Esophagus muscularis mucosa (tissue), 4 donors: ENCODE measurements at places on chromosomes 5 and 9. TPM values are rescaled to one million over a fixed set of nuclear protein-coding genes. Genes with fewer than 3 reads are reported as not detected.
A peak's percentile ranks its signal among the peaks of the same experiment; 100 is the strongest.

Gene ADAMTS13
- total RNA-seq: 1.3 TPM

Gene GLRA1
- total RNA-seq: not detected

Gene LCNL1
- 0.11 TPM for total RNA-seq

GRCh38 chr9:100066539-100066938 is 32.3 kb downstream of the ERP44 start:
- no peaks in the 10 kb centered on the region for H3K27me3 ChIP-seq
- H3K4me3 ChIP-seq: no peak overlapping the region
- no peak for DNase-seq
- no peak overlapping the region for H3K27ac ChIP-seq
- no peaks in the 10 kb centered on the region for H3K36me3 ChIP-seq
- peaks cover 16% of the 10 kb centered on the region for H3K4me1 ChIP-seq

DNA sequence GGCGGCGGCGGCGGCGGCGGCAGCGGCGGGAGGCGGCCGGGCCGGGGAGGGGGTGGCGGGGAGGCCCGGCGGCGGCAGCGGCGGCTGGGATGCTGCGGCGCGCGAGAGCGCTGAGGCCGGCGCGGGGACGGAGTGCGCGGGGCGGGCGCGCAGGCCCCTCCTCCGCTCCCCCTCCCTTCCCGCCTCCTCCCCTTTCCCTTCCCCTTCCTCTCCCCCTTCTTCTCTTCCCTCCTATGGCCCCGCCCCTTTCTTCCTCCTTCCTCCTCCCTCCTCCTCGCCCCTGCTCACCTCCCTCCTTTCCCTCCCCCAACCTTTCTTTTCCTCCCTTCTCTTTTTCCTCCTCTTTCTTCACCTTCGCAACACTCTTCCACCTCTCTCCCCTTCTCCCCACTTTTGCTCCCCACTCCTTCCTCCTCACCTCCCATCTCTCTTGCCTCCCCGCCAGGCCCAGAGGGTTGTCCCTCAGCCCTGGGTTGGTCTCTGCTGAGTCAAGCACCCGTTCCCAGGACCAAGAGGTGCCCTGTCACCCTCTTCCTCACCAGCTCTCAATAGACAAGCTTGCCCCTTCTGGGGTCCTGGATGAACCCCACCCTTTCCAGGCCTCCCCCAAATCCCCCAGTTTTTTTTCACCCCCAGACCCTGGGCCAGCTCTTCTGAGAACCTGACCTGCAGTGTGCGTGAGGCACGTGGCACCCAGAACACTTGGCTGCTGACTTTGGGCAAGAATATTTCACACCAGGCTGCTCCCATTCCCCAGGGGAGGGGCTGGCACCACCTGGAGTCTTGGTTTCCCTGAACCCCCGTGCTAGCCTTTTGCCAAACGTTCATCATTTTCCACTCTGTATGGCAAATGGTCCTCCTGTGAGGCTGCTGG is at the start of gene SEMA4D:
TSS of gene SEMA4D (minus strand) at position 136 of the 874 bp plus-strand sequence. CDS start 92,657 bp downstream, outside the sequence.
- H3K4me1 ChIP-seq: peaks cover 5% of the 10 kb centered on the region
- H3K4me3 ChIP-seq: peak within 1 kb of the TSS; percentile 85
- no peaks in the 10 kb centered on the region for H3K27me3 ChIP-seq
- no peaks in the 10 kb centered on the region for H3K36me3 ChIP-seq

- no peak overlapping the region for H3K27ac ChIP-seq
- H3K4me3 ChIP-seq: no peak overlapping the region
- no peaks in the 10 kb centered on the region for H3K36me3 ChIP-seq
- H3K4me1 ChIP-seq: no peaks in the 10 kb centered on the region
- peak; percentile 87 for DNase-seq
These were observed 191.7 kb downstream of the GABBR2 start for GRCh38 chr9:98516897-98517503.

- H3K27me3 ChIP-seq: no peaks in the 10 kb centered on the region
- DNase-seq: no peak
- no peak overlapping the region for H3K27ac ChIP-seq
These were observed 58.3 kb upstream of the WDR41 start for GRCh38 chr5:77550406-77550805.

DNA sequence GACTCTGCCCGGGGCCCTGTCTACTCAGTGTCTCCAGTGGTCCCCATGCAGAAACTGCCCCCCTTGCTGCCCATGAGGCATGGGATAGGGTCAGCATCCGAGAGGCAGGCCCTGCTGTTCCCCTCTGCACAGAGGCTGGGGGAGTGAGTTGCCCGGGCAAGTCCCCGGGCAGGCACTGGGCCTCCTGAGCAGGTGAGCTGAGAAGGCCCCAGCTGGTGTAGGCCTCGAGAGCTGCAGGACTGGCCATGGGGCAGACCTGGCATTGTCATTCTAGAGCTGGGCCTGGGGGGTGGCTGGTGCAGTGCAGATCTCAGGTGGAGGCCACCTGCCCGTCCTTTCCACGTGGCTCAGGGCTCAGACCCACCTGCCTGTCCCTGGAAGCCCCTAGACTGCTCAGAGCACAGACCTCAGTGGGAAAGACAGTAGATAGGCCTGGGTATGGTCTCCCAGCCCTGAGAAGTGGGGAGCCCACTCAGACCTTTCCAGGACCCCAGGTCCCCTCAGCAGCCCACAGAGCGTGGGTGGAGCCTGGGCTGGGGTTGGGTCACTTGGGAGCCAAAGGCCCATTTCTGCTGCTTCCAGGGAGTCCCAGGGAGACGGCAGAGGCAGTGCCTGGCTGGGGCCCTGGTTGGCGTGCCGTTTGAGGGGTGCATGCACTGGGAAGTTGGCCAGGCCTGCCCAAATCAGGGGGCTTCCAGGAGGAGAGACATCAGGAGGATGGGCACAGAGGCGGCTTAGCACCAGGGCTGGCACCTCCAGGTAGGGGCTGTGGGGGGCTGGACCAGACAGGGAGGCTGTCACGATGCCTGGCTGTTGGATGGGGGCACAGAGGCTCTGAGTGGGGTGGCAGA is 4.8 kb upstream of the NOTCH1 start:
- H3K4me3 ChIP-seq: peak overlapping the region; percentile 92
- H3K36me3 ChIP-seq: no peaks in the 10 kb centered on the region
- H3K27ac ChIP-seq: peak overlapping the region; percentile 99

DNA sequence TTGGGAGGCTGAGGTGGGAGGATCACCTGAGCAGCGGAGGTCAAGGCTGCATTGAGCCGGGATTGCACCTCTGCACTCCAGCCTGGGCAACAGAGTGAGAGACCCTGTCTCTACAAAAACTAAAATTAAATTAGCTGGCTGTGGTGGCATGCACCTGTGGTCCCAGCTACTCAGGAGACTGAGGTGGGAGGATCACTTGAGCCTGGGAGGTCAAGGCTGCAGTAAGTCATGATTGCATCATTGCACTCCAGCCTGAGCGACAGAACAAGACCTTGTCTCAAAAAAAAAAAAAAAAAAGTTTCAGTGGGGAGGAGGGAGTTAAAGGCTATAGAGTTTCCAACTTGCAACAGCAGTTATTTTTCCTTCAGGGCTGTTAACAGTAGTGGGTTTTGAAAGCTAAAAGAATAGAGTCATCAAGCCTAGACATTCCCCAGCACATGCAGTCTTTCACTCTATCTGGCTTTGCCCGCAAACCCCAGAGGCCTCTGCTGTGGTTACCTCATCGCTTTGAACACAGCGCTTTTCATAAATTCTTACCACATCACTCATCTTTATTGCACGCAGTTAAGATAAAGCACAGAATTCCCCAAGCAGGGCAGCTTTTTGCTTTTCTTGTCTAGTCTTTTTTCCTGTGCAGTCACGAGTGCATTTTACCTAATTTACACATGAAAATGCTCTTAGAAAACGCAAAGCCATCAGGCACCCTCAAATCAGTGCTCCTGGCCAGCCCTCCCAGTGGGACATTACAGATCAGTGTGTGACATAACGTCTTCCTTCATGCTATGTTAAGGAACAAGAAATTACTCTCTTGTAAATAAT is 8.7 kb upstream of the SLC2A8 start:
- H3K27ac ChIP-seq: no peak overlapping the region
- peaks cover 21% of the 10 kb centered on the region for H3K36me3 ChIP-seq
- H3K27me3 ChIP-seq: no peaks in the 10 kb centered on the region
- no peak for DNase-seq

DNA sequence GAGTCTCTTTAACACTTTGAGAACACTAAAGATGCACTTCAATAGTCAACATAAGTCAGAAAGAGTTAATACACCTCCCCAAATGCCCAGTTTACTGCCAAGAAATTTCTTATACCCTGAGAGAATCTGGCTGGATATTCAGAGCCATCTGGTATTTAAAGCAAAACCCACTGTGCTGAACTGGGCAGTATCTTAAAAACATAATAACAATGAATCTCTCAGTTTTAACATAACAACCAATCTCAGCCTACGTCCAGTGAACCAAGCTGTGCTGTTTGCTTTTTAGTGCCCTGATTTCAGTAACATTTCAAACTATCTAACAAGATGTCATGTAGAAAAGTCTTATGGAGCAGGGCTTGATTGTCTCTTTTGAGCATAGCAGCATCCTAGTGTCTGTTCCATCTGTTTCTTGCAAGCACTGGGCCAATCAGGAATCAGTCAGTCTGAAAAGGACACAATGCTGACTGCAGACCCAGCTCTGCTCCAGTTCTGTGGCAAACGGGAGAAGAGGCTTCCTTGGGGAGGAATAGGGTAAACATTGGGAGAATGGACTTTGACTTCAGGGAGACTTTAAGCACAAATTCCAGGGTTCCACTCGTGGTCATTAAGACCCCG is 43.6 kb upstream of the FAM81B start:
- H3K36me3 ChIP-seq: no peaks in the 10 kb centered on the region
- H3K4me1 ChIP-seq: no peaks in the 10 kb centered on the region
- H3K4me3 ChIP-seq: no peak overlapping the region
- H3K27me3 ChIP-seq: no peaks in the 10 kb centered on the region
- no peak overlapping the region for H3K27ac ChIP-seq

- no peak overlapping the region for H3K4me3 ChIP-seq
- H3K27ac ChIP-seq: peak overlapping the region; percentile 79
- no peaks in the 10 kb centered on the region for H3K27me3 ChIP-seq
These were observed 32.8 kb downstream of the TMC1 start for GRCh38 chr9:72554221-72554641.

GRCh38 chr5:95471942-95472341 is 80.8 kb downstream of the FAM81B start:
- no peak for DNase-seq
- H3K27ac ChIP-seq: no peak overlapping the region
- no peaks in the 10 kb centered on the region for H3K4me1 ChIP-seq

Gene PLPP1
- 186 TPM for total RNA-seq

Gene LTC4S
- total RNA-seq: 13.2 TPM

DNA sequence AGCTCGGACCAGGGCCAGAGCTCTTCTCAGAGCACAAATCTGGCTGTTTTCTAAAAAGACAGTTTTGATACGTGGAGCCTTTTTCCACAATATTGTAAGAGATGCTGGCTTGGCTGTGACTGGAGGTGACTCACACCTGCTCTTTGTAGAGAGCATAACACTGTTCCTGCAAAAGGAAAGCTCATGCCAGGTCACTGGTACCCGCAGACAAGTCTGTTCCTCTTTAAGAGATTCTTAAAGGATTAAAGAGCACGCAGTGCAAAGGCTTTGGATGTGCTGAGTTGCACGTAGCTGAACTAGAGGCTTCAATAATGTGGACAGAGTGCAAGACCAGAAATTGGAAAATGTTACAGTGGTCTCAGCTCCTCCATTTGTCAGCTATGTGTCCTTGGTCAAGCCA is 19.0 kb downstream of the ACTL7B start:
- H3K4me3 ChIP-seq: no peak overlapping the region
- no peak for DNase-seq

Gene GMCL2
- not detected for total RNA-seq

- no peak for DNase-seq
- H3K4me3 ChIP-seq: no peak overlapping the region
- no peak overlapping the region for H3K27ac ChIP-seq
- no peaks in the 10 kb centered on the region for H3K4me1 ChIP-seq
- peaks cover 58% of the 10 kb centered on the region for H3K36me3 ChIP-seq
These were observed 32.7 kb downstream of the RAD50 start for GRCh38 chr5:132589467-132589866.

Gene CDH9
- not detected for total RNA-seq

Gene GRM6
- not detected for total RNA-seq

DNA sequence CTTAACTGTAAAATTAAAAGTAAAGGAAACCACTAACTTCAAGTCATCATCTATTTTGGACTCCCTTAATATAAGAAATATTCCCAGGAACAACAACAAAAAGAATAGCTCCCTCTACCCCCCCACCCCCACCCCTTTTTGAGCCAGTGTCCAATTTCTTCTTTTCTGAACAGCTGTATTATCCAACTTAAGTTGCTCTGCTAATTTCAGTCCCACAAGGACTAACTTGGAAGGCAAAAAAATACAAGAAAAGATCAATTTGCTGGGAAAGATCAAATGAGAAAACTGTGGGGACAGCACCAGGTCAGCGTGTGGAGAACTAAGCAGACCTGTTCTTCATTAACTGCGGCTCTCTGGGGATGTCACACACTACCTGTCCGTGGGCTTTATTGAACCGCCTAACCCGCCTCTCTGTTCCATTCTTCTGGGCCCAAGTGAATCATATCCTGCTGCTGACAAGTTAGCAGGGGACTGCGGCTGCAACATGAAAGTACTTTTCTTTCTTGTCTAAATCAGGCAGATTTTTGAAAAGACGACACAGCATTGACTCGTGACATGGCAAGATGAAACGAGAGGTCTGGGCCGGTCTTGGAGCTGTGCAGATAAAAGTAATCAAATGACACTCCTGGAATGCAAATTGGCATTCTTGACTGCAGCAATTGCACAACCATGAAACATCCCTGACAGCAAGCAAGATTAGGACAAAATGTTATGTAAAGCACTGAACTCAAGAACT is 2.7 kb downstream of the BNC2 start:
- peak overlapping the region; percentile 94 for H3K27ac ChIP-seq
- DNase-seq: peak; percentile 94
- no peaks in the 10 kb centered on the region for H3K36me3 ChIP-seq
- H3K27me3 ChIP-seq: no peaks in the 10 kb centered on the region
- H3K4me3 ChIP-seq: peak overlapping the region; percentile 80

DNA sequence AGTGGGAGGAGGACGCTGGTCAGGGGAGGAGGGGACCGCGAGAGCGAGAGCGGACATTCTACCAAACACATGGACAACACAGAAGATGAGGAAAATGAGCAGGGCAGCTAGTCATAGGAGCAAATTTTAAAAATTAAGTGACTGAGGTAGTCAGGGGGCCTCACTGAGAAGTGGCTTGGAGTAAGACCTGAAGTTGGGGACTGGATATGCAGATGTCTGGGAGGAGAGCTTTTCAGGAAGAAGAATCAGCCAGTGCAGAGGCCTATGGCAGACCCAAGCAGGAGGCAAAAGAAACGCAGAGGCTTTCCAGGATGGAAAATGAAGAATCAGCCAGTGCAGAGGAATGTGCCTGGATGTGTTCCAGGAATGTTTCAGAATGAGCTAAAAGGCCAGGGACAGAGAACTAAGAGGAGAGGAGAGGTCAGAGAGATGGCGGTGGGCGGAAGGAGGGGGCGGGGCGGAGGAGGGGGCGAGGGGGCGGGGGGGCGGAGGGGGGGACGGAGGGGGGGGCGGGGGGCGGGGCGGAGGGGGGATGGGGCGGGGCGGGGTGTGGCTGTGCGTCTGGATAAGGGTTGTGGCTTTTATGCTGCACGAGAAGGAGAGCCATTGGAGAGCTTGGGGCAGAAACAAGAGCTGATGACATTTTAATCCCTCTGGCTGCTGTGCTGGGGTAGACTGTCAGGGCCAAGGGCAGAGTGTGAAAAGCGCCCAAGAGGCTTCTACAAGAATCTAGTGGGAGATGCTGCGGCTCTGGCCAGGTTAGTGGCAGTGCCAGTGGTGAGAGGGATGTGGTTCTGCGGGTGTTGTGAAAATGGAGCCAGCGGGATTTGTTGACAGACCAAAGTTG is 129.6 kb downstream of the KCNIP1 start:
- H3K27ac ChIP-seq: peak overlapping the region; percentile 82
- peaks cover 28% of the 10 kb centered on the region for H3K4me1 ChIP-seq
- no peaks in the 10 kb centered on the region for H3K27me3 ChIP-seq
- no peak for DNase-seq
- H3K4me3 ChIP-seq: peak overlapping the region; percentile 34
- H3K36me3 ChIP-seq: no peaks in the 10 kb centered on the region

- no peak overlapping the region for H3K4me3 ChIP-seq
- no peaks in the 10 kb centered on the region for H3K4me1 ChIP-seq
- H3K36me3 ChIP-seq: no peaks in the 10 kb centered on the region
- H3K27me3 ChIP-seq: peaks cover 11% of the 10 kb centered on the region
These were observed 10.2 kb downstream of the GFRA3 start for GRCh38 chr5:138264183-138264582.
